ENCODE measurements at places on chromosomes 6 and 20. TPM values are rescaled to one million over a fixed set of nuclear protein-coding genes. Genes with fewer than 3 reads are reported as not detected.

GRCh38 chr6:22095836-22096235, 201.0 kb downstream of the PRL start:
- no peak for DNase-seq
- H3K27me3 ChIP-seq = no peaks in the 10 kb centered on the region
- H3K4me1 ChIP-seq = no peaks in the 10 kb centered on the region
- H3K27ac ChIP-seq = no peak overlapping the region

- H3K27me3 ChIP-seq = no peaks in the 10 kb centered on the region
- DNase-seq = no peak
- peaks cover 4% of the 10 kb centered on the region for H3K4me1 ChIP-seq
- H3K36me3 ChIP-seq = peaks cover 2% of the 10 kb centered on the region
These were observed 376.9 kb downstream of the RNGTT start for GRCh38 chr6:88586371-88587149.

GRCh38 chr6:118509009-118509617, 39.0 kb upstream of the PLN start:
- H3K36me3 ChIP-seq = no peaks in the 10 kb centered on the region
- H3K4me1 ChIP-seq = no peaks in the 10 kb centered on the region
- no peak for DNase-seq

GRCh38 chr20:17276101-17276500, 49.3 kb downstream of the PCSK2 start:
- no peaks in the 10 kb centered on the region for H3K36me3 ChIP-seq
- no peaks in the 10 kb centered on the region for H3K4me1 ChIP-seq
- no peak overlapping the region for H3K4me3 ChIP-seq
- DNase-seq = no peak
- H3K27ac ChIP-seq = no peak overlapping the region

DNA sequence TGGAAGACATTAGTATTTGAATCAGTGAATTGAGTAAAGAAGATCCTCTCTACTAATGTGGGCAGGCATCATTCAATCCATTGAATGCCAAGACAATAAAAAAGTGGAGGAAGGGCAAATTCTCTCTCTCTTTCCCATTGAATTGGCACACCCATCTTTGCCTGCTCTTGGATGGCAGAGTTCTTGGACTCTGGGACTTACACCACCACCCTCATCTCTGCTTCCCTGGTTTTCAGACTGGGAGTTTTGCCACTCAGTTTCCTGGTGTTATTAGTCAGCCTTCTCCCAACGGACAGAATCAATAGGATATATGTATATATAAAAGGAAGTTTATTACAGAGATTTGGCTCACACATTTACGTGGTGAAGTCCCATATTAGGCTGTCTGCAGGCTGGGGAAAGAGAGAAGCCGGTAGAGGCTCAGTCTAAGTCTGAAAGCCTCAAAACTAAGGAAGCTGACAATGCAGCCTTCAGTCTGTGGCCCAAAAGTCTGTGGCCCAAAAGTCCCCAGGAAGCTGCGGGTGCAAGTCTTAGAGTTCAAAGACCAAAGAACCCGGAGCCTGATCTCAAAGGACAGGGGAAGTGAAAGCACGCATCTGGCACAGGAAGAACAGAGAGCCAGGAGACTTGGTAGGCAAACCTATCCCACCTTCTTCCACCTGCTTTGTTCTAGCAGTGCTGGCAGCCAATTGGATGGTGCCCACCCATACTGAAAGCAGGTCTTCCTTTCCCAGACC, 64.4 kb downstream of the SMPDL3A start:
- no peaks in the 10 kb centered on the region for H3K27me3 ChIP-seq
- H3K4me3 ChIP-seq = no peak overlapping the region
- DNase-seq = no peak
- no peak overlapping the region for H3K27ac ChIP-seq

DNA sequence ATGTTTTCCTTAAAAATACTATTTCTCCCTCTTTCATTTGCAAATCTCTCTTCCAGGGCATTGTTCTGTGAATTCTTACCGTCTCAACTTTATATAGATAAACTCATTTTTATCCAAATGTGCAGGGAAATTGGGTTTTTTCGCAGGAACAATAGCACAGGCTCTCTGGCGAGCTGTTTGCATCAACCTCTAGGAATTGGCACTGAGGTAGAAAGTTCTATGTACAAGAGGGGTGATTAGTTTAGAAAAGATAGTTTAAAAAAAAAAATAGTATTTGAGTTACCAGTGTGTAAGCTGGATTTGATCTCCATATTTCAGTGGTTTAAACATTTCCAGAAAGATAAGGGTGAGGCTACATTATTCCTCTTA, 129.7 kb upstream of the BTN3A2 start:
- no peak for DNase-seq
- H3K27me3 ChIP-seq = no peaks in the 10 kb centered on the region
- H3K27ac ChIP-seq = no peak overlapping the region
- peak overlapping the region; percentile 96 for H3K4me3 ChIP-seq

DNA sequence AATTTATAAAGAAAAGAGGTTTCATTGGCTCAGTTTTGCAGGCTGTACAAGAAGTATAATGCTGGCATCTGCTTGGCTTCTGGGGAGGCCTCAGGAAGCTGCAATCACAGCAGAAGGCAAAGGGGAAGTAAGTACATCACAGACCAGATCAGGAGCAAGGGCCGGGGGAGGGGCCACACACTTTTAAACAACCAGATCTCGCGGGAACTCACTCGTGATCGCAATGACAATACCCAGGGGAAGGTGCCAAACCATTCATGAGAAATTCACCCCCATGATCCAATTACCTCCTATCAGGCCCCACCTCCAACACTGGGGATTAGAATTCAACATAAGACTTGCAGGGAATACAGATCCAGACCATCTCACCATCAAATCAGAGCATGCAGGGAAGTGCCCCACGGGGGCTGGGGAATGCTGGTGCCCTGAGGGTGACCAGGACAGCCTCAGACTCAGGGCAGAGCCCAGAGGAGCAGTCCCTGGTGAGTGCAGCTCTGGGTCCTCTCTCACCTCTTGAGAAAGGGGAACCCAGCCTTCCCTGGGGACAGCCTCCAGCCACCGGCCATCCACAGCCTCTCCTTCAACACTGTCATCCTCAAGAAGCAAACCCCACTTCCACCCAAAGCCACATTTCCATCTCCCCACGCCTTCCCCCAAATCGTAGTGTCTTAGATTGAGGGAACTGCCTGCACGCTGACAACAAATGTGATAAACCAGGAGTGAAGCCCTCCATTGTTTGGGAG, 80.7 kb downstream of the ANKRD60 start:
- no peak for DNase-seq
- H3K4me3 ChIP-seq = no peak overlapping the region
- no peaks in the 10 kb centered on the region for H3K36me3 ChIP-seq
- no peak overlapping the region for H3K27ac ChIP-seq

- peaks cover 3% of the 10 kb centered on the region for H3K36me3 ChIP-seq
- no peak for DNase-seq
- H3K27ac ChIP-seq = no peak overlapping the region
- H3K4me1 ChIP-seq = no peaks in the 10 kb centered on the region
These were observed 693.2 kb upstream of the GJE1 start for GRCh38 chr6:141439513-141439912.

DNA sequence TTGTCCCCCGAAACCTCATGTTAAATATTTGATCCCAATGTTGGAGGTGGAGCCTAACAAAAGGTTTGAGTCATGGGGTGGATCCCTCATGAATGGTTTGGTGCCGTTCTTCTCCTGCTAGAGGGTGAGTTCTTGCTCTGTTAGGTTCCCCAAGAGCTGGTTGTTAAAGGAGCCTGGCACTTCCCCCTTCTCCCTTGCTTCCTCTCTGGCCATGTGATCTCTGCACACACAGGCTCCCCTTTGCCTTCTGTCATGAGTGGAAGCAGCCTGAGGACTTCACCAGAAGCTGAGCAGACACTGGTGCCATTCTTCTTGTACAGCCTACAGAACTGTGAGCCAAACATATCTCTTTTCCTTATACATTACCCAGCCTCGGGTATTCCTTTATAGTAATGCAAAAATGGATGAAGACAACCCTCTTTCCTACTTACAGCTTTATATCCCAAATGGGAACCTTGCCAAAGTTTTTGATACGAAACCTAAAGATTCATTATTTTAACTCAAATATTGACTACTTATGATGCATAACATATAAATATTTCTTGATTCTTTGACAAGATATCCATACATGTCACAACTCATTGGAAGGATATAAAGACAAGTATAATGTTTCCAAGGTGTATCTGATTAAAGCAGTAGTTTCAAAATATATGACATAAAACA, 61.0 kb downstream of the RNF182 start:
- no peak for DNase-seq
- H3K27ac ChIP-seq = no peak overlapping the region
- H3K36me3 ChIP-seq = no peaks in the 10 kb centered on the region
- H3K4me1 ChIP-seq = no peaks in the 10 kb centered on the region
- H3K27me3 ChIP-seq = no peaks in the 10 kb centered on the region
- H3K4me3 ChIP-seq = no peak overlapping the region

DNA sequence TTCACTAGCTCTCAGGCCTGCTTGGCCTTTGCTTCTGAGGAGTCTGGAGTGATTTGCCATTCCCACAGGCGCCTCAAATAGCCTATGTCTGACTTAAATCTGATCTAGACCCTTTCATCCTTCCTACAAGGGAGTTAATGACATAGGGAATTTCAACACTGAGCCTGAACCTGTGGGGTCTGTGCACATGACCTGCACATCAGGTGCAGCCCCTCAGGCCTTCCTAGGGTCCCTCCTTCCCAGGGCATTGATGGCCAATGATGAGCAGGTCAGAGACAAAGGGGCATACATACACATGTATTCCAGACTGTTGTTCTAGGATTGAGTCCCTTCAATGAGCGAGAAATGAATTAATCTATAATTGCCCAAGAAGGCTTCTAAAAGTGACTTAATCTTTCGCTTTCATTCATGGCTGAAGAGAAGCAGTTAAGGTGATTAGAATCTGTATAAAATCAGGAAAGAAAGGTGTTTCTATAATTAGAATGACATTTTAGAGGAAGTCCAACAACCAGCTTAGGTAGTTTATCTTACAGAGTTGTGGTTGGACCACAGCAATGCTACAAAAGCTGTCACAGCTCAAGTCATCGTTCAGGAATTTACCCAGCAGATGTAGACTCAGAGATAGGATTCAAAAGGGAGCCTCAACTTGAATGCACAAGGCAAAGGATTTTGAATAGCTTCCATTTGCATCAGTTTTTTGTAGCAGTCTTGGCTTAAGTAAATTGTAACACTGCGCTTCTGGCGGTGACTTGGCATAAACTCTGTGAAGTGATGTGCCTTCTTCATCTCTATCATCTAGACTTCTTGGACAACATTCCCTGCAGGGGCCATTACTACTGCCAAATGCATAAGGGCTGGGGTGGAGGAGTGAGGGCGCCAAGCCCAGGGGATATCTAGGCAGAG, 27.0 kb upstream of the TBC1D7 start:
- no peaks in the 10 kb centered on the region for H3K36me3 ChIP-seq
- no peak overlapping the region for H3K4me3 ChIP-seq
- DNase-seq = no peak

GRCh38 chr6:25902071-25902470, 28.0 kb upstream of the SLC17A3 start:
- peaks cover 5% of the 10 kb centered on the region for H3K4me1 ChIP-seq
- H3K4me3 ChIP-seq = no peak overlapping the region
- H3K36me3 ChIP-seq = no peaks in the 10 kb centered on the region
- H3K27ac ChIP-seq = no peak overlapping the region

- peaks cover 3% of the 10 kb centered on the region for H3K4me1 ChIP-seq
- no peak overlapping the region for H3K27ac ChIP-seq
- peaks cover 5% of the 10 kb centered on the region for H3K36me3 ChIP-seq
- no peak overlapping the region for H3K4me3 ChIP-seq
- no peaks in the 10 kb centered on the region for H3K27me3 ChIP-seq
These were observed 30.6 kb downstream of the ARID1B start for GRCh38 chr6:156807795-156808194.

GRCh38 chr20:48788486-48789072, 39.2 kb downstream of the PREX1 start:
- no peaks in the 10 kb centered on the region for H3K27me3 ChIP-seq
- DNase-seq = no peak
- H3K36me3 ChIP-seq = no peaks in the 10 kb centered on the region

DNA sequence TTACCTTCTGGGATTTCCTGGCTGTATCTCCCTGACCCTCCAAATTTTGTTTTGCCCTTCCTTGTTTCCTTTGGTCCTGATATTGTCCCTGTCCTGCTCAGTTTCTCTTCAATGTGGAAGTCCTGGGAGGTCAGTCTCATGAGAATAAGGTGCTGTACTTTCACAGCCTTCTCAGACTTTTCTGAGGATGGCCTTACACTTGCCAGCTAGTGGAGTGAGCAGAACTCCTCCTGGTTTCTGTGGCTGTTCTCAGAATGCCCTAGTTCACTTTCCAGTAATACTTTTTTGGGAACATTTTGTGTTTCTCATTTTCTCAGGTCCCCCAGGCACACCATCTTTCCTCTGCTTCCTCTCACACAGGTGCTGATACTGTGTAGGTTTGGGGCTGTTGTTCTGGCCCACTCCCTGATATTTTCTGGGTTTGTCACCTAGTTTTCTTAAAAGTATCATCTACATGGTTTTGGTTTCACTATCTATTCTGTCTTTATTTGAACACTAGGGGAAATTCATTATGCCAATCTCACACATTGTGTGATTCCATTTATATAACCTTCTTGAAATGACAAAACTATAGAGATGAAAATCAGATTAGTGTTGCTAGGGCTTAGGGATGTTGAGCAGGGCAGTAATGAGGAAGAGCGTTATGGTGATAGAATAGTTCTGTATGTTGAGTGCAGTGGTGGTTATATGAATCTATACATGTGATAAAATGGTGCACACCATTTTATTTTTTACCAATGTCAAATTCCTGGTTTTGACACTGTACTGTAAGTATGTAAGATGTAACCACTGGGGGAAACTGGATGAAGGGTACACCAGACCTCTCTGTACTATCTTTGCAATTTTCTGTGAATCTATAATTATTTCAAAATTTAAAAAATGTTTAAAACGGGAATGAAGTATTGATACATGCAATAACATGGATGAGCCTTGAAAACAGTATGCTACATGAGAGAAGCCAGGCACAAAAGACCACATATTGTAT, 27.2 kb upstream of the BRPF3 start:
- no peaks in the 10 kb centered on the region for H3K36me3 ChIP-seq
- H3K4me3 ChIP-seq = no peak overlapping the region
- no peak overlapping the region for H3K27ac ChIP-seq
- no peaks in the 10 kb centered on the region for H3K4me1 ChIP-seq
- no peaks in the 10 kb centered on the region for H3K27me3 ChIP-seq
- no peak for DNase-seq

- DNase-seq = no peak
- H3K27me3 ChIP-seq = no peaks in the 10 kb centered on the region
- H3K27ac ChIP-seq = no peak overlapping the region
- H3K36me3 ChIP-seq = peaks cover 2% of the 10 kb centered on the region
- H3K4me1 ChIP-seq = no peaks in the 10 kb centered on the region
- no peak overlapping the region for H3K4me3 ChIP-seq
These were observed 8.2 kb upstream of the LKAAEAR1 start for GRCh38 chr20:64092258-64093012.

Gene GPR6
- 0.20 TPM for total RNA-seq

Gene THBS2
- total RNA-seq = 15.5 TPM

Gene TTLL9
- 0.20 TPM for total RNA-seq

Gene SLC2A10
- total RNA-seq = 9.9 TPM

Gene IL17F
- not detected for total RNA-seq

Gene HLA-DOA
- total RNA-seq = 15.6 TPM

Gene MAS1
- total RNA-seq = 0.02 TPM

Gene ENPP5
- 5.1 TPM for total RNA-seq

Gene C2
- 0.86 TPM for total RNA-seq

Gene MCCD1
- total RNA-seq = not detected

Gene SCGN
- total RNA-seq = not detected

Gene PSMB1
- 245 TPM for total RNA-seq

Gene PIGT
- total RNA-seq = 73.9 TPM

Gene CAPN11
- total RNA-seq = 0.29 TPM

Gene CLVS2
- total RNA-seq = 0.26 TPM
